Esophagus muscularis mucosa (tissue), 4 donors: ENCODE measurements at places on chromosomes 4 and X.
A peak's percentile ranks its signal among the peaks of the same experiment; 100 is the strongest.

DNA sequence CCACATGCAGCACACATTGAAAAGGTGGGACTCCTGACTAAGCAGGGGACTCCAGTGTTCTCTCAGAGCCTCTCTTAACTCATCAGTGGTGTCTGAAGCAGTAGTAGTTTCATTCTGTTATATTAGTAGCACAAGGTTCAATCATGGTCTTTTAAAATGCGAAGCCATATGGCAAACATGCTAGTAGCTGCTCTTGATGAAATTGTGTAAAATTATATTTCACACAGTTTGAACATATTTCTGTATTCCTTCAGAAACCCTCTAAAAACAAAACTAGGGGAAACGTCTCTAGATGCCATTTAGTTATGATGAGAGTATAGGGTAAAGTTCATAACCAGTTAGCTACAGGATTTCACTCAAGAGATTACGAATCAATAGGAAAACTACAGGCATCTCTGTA is 176.9 kb downstream of the DCTD start:
- no peak for DNase-seq

GRCh38 chr4:15558561-15558960 is 88.9 kb downstream of the CC2D2A start:
- DNase-seq = no peak

- DNase-seq = no peak
Observed at GRCh38 chrX:31209005-31209628, 137.3 kb upstream of the FTHL17 start.

DNA sequence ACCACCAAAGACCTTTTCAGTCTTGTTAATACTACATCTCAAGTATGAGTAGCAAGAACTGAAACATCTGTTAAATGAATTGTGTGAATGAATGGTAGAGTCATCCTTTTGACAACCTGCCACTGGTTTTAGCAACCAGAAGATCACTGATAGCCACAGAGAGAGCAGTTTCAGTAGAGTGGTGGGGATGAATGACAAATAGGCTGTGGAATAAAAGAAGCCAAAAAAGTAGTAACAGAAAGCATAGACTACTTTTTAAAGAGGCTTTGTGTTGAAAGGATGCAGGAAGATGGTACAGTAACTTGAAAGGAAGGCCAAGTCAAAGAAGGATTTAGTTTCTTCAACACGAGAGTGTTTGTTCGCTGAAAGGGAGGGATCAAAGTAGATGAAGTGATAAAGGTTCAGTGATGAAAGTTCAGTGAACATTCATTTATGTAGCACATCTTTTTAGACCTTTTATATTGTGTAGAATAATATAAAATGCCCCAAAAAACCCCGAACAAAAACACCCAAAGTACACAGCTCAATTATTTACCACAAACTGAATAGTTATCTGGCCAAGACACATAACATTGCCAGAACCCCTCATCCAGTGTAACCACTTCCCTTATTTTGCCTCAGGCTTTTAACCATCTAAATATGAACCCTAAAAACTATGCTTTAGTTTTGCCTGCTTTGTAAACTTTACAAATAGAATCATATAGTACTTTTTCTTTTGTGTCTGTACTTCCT is 40.1 kb upstream of the EIF1AX start:
- DNase-seq = no peak

DNA sequence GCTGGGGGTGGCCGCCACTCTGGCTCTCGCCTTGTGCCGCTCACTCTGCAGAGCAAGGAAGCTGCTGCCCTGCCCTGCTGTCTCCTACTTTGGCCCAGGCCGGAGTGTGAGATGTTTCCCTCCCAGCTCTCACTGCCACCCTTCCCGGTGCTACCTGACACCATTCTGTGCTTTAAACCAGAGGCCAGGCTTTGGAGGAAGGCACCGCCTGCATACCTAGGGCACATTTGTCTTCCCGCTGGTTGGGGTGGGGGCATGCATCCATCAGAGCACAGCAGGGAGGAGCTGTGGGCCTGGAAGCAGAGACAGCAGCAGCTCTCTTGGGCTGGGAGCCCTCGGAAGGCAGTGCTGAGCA is 96.9 kb upstream of the PSAPL1 start:
- no peak for DNase-seq

DNA sequence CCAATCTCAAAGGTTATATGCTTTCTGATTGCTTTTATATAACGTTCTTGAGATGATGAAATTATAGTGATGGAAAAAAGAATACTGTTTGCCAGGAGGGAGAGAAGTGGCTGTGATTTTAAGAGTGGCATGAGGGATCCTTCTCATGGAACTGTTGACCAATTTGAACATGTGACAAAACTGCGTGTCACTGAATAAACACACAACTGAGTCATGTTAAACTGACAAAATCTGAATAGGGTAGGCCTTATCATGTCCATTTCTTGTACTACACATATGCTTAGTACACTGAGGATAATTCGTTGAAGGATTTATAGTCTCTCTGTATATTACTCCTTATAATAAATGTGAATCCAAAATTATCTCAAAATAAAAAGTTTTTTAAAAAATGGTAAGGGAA is 22.2 kb upstream of the HSPA4L start:
- no peak for DNase-seq

- DNase-seq = peak; percentile 75
Observed at GRCh38 chr4:41526628-41527027, 11.3 kb upstream of the LIMCH1 start.

GRCh38 chr4:22339491-22339890 is 176.4 kb downstream of the ADGRA3 start:
- DNase-seq = no peak

DNA sequence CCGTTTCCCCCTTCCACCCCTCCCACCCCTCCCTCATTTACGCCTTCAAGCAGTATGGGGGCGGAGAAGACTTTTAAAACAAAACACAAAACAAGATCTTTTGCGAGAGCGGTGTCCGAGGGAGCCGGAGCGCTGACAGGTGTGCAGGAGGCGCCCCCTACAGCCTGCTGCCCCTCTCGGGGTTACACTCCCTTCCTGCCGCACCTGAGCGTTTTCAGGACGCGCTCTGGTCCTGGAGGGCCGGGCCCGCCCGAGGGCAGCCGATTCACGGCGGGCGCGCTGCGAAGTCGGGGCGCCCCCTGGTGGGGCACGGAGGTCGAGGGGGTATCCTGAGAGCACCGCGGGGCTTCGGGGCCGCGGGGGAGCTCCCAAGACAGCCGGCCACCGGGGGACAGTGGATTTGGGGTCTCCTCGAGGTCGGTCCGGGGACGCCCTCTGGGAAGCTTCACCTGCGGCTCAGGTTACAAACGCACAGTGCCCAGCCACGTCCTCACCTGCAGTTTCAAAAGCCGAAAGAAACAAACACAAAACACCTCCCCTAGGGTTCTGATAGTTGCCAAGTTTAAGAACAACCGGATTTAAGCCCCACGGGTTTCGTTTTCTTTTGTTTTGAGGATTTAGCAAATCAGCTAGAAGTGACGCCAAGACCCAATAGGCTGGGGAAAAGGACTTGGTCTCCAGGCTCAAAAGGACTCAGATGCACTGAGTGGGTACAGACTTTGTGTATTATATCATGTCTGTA is 8.0 kb upstream of the NEUROG2 start:
- no peak for DNase-seq

- no peak for DNase-seq
Observed at GRCh38 chr4:81506731-81507130, 35.0 kb upstream of the RASGEF1B start.

- no peak for DNase-seq
Observed at GRCh38 chr4:3136454-3136853, 62.0 kb downstream of the HTT start.

DNA sequence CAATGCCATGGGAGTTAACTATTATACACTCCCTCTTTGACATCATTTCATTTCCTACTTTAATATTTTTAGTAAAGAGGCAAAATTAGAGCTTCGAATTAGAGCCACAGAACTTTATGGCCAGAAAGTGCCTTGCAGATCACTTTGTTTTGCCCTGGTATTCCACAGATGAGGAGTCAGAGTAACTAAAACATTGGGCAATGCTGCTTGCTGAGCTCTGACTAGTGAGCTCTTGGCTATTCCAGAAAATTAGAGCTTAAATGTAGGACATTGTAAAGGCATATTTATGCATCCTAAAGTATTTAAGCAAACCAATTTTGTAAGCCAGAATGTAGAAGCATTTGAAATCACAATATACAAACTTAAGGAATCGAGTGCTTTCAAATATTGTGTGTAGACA is 6.3 kb upstream of the ZNF827 start:
- DNase-seq = no peak

GRCh38 chrX:153444333-153445011 is 1.4 kb downstream of the TREX2 start:
- no peak for DNase-seq

DNA sequence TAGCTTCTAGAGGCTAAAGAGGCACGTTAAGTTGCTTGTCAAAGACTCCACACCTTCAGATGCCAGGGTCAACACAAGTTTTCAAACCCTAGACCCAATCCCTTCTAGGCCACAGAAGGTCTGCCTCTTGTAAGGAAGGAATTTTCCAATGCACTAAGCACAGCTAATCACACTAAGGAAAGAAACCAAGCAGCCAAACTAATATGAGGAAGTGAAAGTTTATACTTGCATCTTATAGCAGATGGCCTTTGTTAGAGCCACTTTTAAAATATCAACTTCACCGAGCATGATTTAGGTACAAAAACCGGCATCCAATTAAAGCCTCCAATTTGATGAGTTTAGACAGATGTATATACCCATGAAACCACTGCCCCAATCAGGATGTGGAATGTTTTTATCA is 9.9 kb downstream of the FHL1 start:
- no peak for DNase-seq

- no peak for DNase-seq
Observed at GRCh38 chr4:157114671-157115070, 38.7 kb downstream of the GLRB start.

DNA sequence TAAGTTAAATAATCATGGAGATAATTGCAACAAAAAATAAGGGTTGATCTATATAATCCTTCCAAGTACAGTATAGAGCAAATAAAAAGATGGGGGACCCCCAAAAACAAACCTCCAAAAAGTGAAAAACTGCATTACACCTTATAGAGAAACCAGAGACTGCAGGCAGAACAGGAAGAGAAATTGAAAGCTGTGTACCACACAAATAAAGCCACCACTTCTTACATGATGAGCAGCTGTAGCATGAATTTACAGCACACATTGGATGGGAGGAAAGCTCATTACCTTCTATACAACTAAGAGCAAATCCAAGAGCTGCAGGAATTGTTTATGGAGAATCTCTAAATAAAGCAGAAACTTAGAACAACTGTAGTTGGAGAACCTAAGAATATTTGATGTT is 152.4 kb upstream of the PDE5A start:
- DNase-seq = no peak

DNA sequence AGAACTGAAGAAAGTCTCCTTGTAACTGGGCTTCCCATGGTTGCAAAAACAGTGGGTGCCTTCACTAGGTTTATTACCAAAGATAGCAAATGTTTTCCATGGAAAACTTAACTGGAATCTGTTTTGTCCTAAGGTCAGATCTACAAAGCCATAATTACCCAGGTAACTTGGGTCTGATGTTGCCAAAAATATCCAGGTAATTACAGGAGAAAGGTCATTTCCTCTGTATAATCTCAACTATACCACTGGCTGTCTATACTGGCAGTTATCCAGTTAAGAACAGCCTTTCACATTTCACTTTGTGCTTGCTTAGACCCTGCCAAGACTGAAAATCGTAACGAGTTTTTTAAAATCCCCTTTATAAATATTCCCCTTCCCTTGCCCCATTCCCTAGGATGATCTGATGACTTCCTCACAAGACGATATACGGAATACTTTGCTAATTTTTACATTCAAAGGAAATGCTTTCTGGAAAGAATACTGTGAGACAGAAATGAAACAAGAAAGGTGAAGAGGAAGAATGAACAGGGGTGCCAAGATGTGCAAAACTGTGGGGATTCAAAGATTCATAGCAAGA is 105.5 kb downstream of the MAML3 start:
- DNase-seq = no peak

GRCh38 chrX:25337841-25338240 is 322.1 kb upstream of the ARX start:
- no peak for DNase-seq

- DNase-seq = no peak
Observed at GRCh38 chrX:51569561-51569960, 49.2 kb downstream of the CENPVL3 start.

GRCh38 chr4:163866728-163867315 is 372.3 kb downstream of the TMA16 start:
- DNase-seq = no peak

DNA sequence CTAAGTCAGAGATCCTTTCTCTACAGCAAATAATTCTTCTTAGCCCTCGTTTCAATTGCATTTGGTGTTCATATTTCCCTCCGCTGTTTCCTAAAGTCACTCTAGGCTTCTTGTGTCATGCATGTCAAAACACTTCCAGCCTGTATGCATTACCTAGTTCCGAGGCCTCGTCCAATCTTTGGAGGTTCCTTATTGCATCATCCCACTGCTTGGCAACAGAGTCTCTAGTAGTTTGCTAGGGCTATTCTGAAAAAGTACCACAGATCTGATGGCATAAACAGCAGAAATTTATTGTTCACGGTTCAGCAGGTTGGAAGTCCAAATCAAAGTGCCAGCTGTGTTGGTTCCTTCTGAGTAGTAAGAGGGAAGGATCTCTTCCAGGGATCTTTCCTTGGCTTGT is 5.9 kb downstream of the H2BW2 start:
- DNase-seq = no peak

DNA sequence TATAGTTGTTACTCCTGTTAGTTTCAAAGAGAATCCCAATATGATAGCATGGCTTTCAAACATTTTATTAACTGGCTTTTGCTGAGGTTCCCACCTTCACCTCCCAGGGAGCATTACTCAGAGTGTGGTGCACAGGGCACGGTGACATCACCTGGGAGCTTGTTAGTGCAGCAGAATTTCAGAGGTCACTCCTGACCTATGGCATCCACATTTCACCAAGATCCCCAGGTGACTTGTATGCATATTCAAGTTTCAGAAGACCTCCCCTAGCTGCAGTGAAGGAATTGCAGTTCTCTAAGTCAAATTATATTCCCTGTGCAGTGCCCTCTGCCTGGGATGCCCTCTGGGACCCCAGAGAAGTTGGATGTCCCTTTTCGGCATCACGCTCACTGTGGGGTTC is 29.7 kb upstream of the LNX1 start:
- no peak for DNase-seq

- DNase-seq = no peak
Observed at GRCh38 chr4:87912164-87913004, 63.1 kb upstream of the SPP1 start.

GRCh38 chr4:23970201-23970850 is 80.5 kb upstream of the PPARGC1A start:
- DNase-seq = no peak

- DNase-seq = no peak
Observed at GRCh38 chrX:110578270-110578669, 217.3 kb downstream of the CHRDL1 start.

DNA sequence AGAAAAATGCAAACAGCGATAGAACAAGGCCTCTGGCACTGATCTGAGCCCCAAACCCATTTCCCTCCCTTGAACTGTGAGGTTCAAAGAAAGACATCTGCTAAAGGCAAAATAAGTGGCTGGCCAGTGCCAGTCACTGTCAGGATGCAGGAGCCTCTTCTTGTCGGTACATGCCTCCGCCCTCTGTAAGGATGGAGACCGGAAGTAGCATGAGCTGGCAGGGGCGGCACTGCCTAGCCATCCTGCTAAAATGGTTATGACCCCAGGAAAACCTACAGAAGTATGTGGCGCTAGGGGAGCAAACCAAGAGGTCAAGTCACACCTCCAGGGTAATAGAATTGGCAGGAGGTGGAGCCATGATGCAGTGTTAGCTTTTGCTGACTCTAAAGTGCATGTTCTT is 180.3 kb downstream of the DCLK2 start:
- no peak for DNase-seq

GRCh38 chr4:7939377-7940108 is at the start of gene AFAP1:
TSS of gene AFAP1 (minus strand) at chr4:7939861. CDS start at chr4:7872078, 67,783 bp downstream.
- DNase-seq = no peak
